Cortex of kidney (tissue), 1 donor: ENCODE measurements at places on chromosomes 5 and 9.

GRCh38 chr9:88084357-88085183, 53.7 kb downstream of the SPATA31C2 start:
- no peak for DNase-seq

GRCh38 chr5:109589986-109590385, 99.7 kb upstream of the MAN2A1 start:
- no peak for DNase-seq

GRCh38 chr9:87891754-87892153, 9.1 kb downstream of the SPATA31E1 start:
- DNase-seq: no peak

- DNase-seq: no peak
Measured at GRCh38 chr9:84385386-84386040, 45.0 kb upstream of the SLC28A3 start.

DNA sequence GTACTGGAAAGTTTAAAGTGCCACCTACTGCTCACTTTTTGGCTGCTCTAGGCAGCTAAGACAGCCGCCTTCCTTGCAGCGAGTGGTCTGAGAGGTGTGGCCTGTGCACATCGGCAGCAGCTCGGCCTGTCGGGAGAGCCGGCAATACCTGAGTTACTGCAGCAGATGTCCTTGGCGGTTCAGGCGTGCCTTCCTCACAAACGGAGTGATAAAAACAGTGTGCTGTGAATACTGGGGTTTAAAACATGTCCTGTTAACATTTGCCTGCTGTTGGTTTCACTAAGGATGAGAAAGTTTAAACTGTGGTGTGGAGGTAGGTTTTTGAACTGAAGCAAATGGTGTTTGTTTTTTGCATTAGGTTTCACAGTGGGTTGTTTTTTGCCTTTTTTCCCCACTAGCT, 12.9 kb downstream of the TRAF2 start:
- DNase-seq: no peak

GRCh38 chr9:108185613-108186012, 670.2 kb downstream of the ACTL7B start:
- no peak for DNase-seq

DNA sequence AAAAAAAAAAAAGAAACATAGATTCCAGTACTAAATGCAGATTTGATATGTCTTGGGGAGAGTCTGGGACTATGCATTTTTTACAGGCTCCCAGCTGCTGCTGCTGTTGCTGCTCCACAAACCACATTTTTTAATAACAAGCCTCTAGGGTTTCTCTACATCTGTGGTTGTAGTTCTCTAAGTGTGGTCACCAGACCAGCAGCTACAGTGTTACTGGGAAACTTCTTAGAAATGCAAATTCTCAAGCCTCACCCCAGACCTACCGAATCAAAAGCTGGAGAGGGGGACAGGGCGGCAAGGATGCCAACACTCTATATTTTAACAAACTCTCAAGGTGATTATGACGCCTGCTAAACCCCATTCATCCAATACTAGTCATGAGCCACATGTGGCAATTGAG, 293.4 kb upstream of the PTGER4 start:
- DNase-seq: no peak

DNA sequence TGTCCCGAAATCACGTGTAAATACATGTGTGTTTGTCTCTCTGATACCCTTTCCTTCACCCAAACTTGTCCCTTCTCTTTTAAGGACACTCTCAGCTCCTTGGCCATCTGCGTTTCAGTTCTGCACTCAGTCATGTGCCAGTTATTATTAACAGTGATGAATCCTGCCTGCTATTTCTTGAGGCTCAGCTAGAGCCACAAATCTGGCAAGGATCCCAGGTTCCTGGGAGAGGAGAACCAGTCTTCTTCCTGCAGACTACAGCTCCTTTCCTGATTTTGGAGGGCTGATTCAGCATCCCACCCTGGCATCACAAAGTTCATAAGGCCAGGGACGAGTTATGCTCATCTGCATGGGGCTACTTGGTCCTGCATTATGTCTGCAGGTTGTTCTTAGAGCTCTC, 5.6 kb downstream of the MAMDC2 start:
- DNase-seq: no peak

DNA sequence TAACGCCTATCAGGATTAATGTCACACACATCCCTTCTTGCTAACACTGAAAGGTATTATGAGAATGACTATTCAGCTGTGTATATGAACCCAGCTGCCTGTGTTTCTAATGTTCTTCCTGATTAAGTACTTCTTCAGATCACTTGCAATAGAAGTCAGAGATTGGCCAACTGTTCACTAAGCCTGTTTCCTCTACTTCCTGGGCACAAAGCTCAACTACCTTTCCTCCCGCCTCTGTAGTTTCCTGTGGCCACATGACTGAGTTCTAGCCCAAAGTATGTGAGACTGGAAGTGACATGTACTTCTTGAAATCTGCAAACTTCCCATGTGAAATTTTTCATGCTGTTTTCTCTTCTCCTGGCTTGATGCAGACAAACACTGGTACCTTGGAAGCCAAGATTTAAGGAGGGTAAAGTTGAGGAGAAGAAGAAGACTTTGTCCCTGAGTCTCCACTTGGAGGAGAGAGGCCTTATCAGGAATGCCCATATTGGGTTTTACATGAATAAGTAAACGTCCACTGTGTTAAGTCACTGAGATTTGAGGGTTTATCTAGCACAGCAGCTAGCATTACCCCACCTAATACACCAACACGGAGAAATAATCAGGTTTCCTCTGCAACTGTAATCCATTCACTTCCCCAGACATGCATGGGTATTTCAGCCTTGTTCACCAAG, 58.6 kb downstream of the SLIT3 start:
- no peak for DNase-seq

DNA sequence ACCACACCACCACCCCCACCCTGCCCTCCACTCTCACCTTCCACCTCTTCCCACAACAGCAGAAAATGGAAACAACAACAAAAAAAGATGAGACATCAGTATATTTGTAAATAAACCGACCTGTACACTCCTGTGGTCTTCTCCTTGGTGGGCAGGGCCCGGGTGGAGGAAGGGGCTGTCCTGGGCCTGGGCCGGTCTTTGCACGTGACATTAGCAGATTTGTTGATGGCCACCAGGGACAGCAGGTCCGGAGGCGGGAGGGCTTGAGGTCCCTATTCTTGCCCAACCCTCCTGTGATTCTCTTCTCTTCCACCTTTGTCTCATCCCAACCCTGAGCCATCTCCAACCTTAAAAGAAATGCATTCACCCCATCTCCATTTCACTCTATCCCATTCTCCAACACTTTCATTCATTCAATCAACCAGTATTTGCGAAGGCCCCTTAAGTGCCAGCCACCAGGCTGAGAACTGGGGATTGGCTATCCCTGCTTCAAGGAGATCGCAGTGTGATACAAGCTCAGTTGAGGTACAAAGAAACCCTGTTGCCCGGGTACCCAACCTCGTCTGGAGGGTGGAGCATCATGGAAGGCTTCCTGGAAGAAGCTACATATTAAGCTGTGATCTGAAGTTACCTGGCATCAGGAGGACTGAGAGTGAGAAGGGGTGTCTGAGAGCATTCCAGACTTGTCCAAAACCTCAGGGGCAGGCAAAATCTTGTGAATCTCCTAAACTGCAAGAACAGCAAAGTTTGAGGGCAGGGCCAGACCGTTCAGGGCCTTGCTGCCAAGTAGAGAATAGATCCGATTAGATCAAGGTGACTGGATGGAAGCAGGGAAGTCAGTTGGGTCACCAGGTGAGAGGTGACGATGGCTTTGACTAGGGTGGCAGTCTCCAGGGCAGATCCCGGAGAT, 87.4 kb downstream of the LMX1B start:
- DNase-seq: no peak

- no peak for DNase-seq
Measured at GRCh38 chr5:66757834-66758371, 161.7 kb downstream of the MAST4 start.

DNA sequence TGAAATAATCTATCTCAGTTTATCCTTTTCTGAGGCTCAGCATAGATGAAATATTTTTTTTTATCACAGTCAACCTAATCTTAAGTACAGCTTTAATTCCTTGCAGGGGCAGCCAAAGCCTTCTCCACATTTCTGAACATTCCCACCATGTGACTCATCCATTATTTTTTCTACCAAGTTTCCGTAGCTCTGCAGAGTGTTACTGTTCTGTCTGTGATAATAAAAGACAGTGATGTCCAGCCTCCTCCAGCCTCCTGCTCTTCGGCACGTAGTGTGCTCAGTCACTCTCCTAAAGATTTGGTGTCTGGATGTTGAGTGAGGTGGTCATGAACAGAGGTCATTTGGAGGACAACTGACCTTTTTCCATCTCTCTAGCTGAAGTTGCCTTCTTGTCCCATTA, 338.1 kb upstream of the ADAMTS16 start:
- no peak for DNase-seq

DNA sequence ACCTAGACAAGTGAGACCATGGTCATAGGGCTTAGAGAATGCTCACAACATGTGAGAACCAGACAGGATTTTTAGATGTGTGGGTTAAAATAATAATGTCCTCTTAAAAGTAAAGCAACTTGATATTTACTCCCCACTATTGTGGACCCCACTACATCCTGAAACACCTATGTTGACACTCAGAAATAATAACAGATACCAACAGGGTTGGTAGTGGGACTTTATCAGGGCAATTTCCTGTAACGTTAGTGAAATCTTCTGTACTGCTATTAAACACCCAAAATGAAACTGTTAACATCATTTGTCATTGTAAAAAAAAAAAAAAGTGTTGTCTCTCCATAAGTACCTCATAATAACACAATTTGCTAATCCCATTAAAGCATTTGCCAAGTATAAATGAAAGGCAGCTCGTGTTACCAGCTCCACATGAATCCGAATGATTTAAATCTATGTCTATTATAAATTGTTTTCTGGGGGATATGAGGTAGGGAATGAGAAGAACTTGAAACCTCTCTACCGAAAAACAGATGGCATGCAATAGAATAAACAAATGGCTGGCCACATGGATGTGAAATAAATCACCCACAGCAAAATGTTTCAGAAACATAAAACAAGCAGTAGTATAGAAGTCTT, 285.9 kb downstream of the ARHGEF28 start:
- no peak for DNase-seq

DNA sequence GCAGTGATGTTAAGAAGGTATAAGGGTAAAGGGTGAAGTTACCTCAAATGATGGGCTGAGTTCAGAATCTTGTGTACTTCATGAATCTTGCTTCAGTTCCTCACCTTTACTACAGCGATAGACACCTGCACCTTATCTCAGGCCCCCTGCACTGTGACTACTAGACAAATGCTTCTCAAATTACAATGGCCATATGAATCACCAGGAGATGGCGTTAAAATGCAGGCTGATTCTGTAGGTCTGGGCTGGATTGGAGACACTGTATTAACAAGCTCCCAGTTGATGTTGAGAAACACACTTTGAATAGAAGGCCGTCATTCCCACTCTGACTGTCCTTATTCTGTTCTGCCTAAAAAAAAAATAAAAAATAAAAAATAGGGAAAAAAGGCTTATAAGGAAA, 29.8 kb downstream of the TARS1 start:
- DNase-seq: no peak

DNA sequence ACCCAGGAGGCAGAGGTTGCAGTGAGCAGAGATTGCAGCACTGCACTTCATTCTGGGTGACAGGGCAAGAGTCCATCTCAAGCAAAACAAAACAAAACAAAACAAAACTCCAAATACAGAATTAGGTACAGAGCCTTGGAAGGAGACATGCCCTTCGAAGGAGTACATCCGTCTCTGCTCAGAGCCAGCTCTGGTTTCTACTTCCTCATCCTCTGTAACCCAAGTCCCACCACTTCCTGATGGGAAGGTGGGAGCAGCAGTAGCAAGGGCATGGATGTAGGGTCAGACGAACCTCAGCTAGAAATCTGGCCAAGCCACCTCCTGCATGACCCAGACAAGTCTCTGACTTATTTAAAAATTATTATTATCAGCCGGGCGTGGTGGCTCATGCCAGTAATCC, 16.5 kb upstream of the STXBP1 start:
- no peak for DNase-seq

DNA sequence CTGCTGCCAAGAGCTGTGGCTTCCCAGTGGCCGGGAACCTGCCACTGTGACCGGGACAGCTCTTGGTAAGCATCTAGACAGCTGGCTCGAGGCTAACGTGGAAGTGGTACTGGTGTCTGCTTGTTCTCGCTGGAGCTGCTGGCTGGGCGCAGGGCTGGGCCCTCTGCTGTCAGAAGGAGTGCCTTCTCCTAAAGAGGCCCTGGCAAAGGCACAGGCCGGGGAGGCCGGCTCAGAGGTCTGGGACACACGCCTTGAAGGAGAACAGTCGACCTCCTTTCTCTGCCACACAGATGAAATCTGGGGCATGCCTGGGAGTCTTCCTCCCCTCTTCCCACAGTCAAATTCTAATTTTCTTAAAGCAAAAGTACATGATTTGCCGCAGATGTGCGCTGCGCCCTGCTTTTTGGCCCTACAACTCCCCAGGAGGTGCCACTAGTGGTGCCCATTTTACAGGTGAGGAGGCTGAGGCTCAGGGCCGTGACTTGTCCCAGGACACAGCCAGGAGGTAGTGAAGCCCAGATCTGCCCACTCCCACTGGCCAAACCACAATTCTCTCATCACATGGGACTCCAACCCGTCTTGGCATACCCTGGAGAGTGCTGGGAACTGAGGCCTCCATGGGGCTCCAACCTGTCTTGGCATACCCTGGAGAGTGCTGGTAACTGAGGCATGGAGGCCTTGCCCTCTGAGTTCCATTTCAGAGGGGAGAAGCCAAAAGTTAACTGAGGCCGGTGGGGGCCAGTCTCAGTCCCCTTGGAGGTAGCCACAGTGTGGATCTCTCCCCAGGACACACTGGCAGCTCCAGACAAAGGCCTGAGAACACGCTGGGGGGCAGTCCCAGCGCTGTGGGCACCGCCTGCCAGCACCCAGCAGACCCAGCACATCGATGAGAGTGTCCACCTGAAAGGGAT, 12.0 kb upstream of the RXRA start:
- no peak for DNase-seq

DNA sequence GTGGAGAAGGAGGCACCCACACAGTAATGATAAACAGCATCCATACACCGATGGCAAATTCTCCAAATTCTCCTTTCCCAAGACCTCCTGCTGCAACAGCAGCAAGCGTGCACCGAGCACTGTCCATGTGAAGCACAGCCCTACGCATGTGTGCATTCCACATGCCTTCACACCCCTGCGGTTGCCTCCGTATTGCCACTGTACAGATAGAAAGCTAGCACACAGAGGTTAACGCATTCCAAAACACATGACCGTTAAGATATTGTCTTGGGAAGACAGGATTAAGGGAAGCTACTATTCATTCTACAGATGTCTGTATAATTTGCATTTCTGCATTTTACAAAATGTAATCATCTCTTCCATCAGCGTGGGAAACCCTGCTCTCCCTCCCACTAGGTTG, 6.6 kb downstream of the FLT4 start:
- no peak for DNase-seq

GRCh38 chr9:137174722-137175293, 3.0 kb upstream of the TMEM210 start:
- no peak for DNase-seq
